ENCODE measurements at places on chromosomes 2 and 18.

GRCh38 chr2:122078451-122078850, 323.0 kb downstream of the TSN start:
- DNase-seq, result no peak

DNA sequence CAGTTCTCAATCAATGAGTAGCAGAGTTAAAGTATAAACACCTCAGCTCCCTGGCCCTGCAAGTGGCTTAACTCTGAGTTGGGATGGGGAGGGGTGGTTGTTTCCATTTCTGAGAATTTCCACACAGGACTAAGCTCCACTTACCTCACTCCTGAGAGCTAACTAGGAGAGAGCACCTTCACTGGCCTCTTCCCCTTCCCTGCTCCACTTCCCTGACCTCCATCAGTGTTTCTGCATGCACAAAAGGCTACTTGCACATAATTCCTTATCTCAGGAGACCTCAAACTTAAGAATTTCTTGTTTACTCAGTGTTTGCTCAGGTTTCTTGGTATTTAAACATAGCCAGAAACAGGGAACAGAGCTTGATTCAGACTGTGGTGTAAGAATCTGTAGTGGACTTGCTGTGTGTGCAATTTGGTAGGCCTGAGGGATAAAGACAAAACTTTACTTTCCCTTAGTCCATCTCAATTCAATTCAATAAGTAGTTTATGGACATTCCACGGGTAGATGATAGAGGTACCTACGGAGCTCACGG, 97.2 kb downstream of the PID1 start:
- no peak for DNase-seq

DNA sequence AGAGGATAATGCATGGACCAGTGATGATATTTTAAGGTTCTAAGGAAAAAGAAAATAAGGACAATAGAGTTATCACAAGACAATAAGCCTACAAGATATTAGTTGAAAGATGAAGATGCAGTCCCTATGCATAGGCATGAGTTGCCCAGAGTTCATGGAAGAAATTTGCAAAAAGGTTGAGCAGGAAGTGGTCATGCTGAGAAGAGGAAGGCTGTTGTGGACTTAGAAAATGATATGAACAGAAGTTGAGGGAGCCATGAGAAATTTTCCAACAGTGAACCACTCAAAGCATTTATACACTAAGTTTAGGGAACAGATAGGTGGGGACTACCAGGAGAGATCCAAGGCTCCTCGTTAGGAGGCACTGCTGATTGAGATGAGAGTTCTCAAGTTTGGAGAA, 3.5 kb downstream of the OSBPL6 start:
- DNase-seq, result no peak

GRCh38 chr2:156343940-156344301, 11.4 kb upstream of the NR4A2 start:
- no peak for DNase-seq

DNA sequence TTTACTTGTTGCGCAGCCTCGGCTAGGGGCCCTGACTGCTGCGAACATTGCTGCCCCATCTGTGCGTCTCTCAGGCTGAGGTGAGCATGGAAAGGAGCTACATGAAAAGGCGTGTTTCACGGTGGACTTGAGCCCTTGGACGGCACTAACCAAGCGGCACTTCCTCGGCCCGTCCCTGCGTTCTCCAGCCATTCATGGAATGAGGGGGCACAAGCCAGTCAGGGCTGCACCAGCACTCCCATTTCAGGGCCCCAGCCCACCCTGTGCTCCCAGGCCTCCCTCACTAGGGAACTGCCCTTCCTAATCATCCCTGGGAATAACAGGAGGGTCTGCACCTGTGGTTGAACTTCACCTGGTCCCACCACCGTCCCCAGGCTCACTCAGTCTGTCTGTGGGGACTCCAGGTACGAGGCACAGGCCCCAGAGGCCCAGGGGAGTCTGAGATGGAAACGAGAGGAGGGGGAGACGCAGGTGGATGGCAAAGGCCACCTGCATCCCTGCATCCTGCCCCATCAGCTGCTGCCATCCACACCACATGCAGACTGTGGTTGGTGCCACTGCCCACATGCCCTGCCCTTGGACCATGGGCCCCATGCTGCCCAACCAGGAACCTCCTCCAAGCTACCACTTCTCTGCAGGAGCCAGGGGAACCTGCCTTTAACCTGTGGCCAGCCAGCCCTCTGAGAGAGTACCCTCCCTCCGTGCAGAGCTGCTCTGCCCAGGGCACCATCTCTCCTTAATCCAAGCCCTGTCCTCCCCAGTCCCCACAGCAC, 99.7 kb downstream of the EIPR1 start:
- no peak for DNase-seq

DNA sequence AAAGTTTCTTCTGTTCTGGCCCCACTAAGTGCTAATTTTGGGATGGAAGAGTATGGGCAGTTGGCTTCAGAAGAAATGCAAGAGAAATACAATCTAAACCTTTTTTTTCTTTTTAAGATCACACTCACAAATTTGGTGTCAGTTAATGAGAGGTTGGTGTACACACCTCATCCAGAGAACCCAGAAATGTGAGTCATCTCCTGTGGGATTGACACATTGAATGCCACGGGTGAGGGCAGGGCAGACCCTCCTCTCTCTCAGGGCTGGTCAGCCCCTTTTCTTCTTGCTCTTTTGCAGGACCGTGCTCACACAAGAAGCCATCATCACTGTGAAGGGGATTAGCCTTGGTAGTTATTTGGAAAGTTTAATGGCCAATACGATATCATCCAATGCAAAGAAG, 19.2 kb downstream of the PRELID3A start:
- DNase-seq, result no peak

- DNase-seq, result no peak
Observed at GRCh38 chr2:60234274-60234986, 319.0 kb downstream of the BCL11A start.

DNA sequence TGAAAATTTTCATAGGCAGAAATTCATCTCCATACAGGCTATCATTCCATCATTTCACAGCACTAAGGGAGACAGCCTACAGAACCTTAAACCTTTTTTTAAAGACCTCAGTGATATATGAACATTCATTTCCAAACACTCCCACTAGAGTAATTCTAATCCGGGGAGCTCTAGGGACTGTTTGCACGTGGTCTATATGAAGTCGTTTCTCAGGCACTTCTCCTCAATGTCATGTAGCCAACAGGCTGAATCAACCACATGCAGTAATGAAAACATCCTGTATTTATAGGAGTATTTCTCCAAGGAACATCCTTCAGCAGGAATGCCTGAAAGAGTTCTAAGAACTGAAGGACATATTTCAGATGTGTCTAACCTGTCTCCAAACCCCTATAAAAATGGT, 97.3 kb upstream of the CREB1 start:
- no peak for DNase-seq

- DNase-seq, result no peak
Observed at GRCh38 chr18:63001861-63002260, 286.5 kb downstream of the PHLPP1 start.

DNA sequence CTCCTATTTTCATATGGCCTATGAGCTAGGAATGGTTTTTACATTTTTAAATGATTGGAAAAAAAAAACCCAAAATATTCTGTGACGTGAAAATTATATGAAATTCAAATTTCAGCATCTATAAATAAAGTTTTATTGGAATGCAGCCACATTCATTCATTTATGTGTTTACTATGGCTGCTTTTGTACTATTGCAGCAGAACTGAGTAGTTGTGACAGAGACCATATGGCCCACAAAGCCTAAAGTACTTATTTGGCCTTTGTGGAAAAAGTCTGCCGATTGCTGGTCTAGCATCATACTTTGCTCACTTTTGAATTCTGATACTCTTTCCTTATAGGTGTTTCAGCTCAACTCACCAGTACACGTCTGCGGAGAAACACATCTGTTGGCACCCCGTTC, 39.0 kb downstream of the MYO3B start:
- DNase-seq, result no peak

- DNase-seq, result no peak
Observed at GRCh38 chr18:70822117-70822516, 533.3 kb downstream of the SOCS6 start.

DNA sequence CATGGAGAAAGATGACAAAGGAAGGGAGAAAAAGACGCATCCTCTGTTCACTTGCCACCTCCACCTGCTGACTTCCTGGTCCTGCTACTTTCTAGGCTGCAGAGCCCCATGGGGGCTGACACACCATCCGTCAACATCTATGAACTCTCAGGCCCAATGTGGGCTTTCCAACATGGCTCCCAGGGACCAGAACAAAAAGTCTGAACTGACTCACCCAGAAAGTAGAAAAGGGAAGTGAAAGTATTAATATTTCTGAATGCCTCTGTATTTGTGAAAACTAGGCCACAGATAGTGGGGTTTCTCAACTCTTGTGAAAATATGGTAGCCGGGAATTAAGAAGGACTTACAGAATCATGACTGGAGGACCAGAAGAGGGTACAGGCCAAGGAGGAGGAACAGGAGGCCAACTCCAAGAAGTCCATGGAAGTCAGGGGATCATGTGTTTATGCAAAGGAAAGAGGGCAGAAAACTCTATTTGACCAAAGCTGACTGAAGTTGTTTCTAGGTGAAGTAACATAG, 123.1 kb upstream of the CAB39 start:
- DNase-seq, result no peak

DNA sequence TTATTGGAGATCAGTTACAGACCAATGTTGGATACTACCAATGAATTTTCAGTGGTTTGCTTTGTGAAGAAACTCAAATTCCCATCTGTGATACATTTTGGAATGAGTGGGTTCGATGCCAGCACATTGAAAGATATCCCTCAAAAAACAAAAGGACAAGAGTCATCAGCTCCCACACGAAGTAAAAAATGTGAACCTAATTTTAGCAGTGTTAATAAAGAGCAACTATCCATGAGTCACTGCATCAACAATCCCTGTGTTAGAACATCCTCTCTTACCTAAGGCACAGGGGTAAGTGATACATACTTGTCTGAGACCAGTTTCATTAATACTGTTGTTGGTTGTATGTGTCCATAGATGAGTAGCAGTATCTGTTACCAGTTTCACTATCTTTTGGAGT, 551.8 kb upstream of the SOX11 start:
- DNase-seq, result no peak

- DNase-seq, result no peak
Observed at GRCh38 chr18:11740461-11740860, 51.4 kb downstream of the GNAL start.

DNA sequence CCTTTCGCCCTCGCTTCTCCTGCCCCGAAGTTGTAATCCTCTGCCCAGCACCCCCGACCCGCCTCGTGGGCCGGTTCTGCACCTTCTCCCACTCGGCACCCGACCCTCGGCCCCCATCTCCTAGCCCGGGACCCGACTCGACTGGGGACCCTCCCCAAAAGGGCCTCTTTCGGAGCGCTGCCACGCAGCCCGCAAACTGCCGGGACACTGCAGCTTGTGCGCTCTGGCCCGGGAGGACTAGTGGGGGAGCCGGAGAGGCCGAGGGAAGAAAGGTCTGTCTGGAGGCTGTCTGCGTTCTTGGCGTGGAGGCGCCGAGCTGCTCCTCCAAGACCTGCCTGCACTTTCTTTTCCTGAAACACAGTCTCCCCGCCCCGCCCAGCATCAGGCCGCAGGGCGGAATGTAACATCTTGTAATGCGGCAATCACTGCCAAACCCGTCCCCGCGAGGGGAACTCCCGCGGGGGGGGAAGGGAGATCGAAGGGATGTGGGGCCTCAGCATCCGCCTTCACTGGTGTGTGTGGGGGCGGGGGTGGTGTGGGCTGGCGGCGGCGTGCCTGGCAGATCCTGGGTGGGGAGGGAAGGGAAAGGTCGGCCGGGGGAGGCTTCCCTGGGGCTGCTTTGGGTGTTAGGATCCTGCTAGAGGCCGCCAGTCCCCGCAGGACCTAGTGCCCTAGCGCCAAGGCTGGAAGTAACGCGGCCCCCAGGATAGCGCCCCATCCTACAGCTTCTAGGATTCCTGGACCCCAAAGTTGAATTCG, 7.4 kb downstream of the DLX2 start:
- DNase-seq, result no peak

GRCh38 chr2:207847807-207848544, 78.3 kb upstream of the FZD5 start:
- no peak for DNase-seq

Data from activated naive CD4-positive, alpha-beta T cell (primary cell).